CD4-positive, alpha-beta memory T cell (primary cell): ENCODE measurements at places on chromosomes 6 and 20. TPM values are rescaled to one million over a fixed set of nuclear protein-coding genes. Genes with fewer than 3 reads are reported as not detected.
A peak's percentile ranks its signal among the peaks of the same experiment; 100 is the strongest.

- H3K4me1 ChIP-seq, result no peaks in the 10 kb centered on the region
- no peak overlapping the region for H3K27ac ChIP-seq
- no peak overlapping the region for H3K4me3 ChIP-seq
These were observed 68.2 kb upstream of the FUCA2 start for GRCh38 chr6:143579703-143580102.

- no peak overlapping the region for H3K4me3 ChIP-seq
- no peaks in the 10 kb centered on the region for H3K36me3 ChIP-seq
- DNase-seq, result no peak
- H3K27me3 ChIP-seq, result no peaks in the 10 kb centered on the region
- H3K27ac ChIP-seq, result no peak overlapping the region
- H3K4me1 ChIP-seq, result no peaks in the 10 kb centered on the region
These were observed 240.9 kb upstream of the BTBD3 start for GRCh38 chr20:11676630-11677287.

- no peak overlapping the region for H3K4me3 ChIP-seq
- H3K36me3 ChIP-seq, result no peaks in the 10 kb centered on the region
- no peaks in the 10 kb centered on the region for H3K4me1 ChIP-seq
- H3K27me3 ChIP-seq, result no peaks in the 10 kb centered on the region
- DNase-seq, result no peak
These were observed 489.8 kb upstream of the MANEA start for GRCh38 chr6:95087394-95088097.

PRDM13 gene
- not detected for total RNA-seq

GRCh38 chr20:13353261-13353945, 132.3 kb downstream of the ISM1 start:
- no peaks in the 10 kb centered on the region for H3K4me1 ChIP-seq
- H3K4me3 ChIP-seq, result no peak overlapping the region
- H3K36me3 ChIP-seq, result no peaks in the 10 kb centered on the region
- no peaks in the 10 kb centered on the region for H3K27me3 ChIP-seq
- no peak overlapping the region for H3K27ac ChIP-seq
- no peak for DNase-seq

EPHA7 gene
- not detected for total RNA-seq

DNA sequence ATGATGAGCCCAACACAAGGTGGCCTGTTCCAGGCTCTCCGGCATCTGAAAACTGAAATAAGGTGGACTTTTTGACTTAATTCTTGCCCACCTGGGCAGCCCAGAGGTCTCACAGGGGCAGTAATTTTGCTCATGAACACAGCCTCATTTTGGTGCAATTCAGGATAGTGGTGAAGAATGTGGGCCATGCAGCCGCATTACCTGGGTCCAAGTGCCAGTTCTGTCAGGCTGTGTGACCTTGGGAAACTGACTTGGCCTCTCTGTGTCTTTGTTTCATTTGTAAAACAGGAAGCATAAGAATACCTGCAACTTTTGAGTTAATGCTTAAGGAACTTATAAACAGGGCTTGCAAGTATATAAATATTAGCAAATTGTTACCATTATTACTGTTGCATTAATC, 5.6 kb downstream of the PREX1 start:
- peaks cover 85% of the 10 kb centered on the region for H3K4me1 ChIP-seq
- peaks cover 4% of the 10 kb centered on the region for H3K36me3 ChIP-seq
- peak overlapping the region; percentile 53 for H3K4me3 ChIP-seq
- H3K27ac ChIP-seq, result peak overlapping the region; percentile 75
- no peaks in the 10 kb centered on the region for H3K27me3 ChIP-seq

DNA sequence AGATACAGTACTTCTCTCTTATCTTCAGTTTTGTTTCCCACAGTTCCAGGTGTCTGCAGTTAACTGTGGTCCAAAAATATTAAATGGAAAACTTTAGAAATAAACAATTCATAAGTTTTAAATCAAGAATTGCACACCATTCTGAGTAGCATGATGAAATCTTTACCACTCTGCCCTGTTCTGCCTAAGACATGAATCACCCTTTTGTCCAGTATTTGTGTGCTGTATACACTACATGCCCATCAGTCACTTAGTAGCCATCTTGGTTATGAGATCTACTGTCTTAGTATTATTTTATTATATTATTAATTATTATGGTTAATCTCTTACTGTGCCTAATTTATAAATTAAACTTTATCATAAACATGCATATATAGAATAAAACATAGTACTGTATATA, 279.0 kb downstream of the OGFRL1 start:
- H3K4me3 ChIP-seq, result no peak overlapping the region
- H3K36me3 ChIP-seq, result no peaks in the 10 kb centered on the region
- H3K27me3 ChIP-seq, result no peaks in the 10 kb centered on the region
- no peak for DNase-seq
- no peak overlapping the region for H3K27ac ChIP-seq
- no peaks in the 10 kb centered on the region for H3K4me1 ChIP-seq

DNA sequence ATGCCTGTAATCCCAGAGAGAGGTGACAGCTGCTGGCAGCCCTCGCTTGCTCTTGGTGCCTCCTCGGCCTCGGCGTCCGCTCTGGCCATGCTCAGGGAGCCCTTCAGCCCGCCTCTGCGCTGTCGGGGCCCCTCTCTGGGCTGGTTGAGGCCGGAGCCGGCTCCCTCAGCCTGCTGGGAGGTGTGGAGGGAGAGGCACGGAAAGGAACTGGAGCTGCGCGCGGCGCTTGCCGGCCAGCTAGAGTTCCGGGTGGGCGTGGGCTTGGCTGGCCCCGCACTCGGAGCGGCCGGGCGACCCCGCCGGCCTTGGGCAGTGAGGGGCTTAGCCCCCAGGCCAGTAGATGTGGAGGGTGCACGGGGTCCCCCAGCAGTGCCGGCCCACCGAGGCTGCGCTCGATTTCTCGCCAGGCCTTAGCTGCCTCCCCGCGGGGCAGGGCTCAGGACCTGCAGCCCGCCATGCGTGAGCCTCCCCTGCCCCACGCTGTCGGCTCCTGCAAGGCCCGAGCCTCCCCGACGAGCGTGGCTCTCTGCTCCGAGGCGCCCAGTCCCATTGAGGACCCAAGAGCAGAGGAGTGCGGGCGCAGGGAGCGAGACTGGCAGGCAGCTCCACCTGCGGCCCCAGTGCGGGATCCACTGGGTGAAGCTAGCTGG, 34.6 kb downstream of the C6orf52 start:
- H3K36me3 ChIP-seq, result no peaks in the 10 kb centered on the region
- peaks cover 7% of the 10 kb centered on the region for H3K4me1 ChIP-seq
- no peak for DNase-seq
- H3K4me3 ChIP-seq, result no peak overlapping the region
- H3K27me3 ChIP-seq, result peaks cover 2% of the 10 kb centered on the region

DNA sequence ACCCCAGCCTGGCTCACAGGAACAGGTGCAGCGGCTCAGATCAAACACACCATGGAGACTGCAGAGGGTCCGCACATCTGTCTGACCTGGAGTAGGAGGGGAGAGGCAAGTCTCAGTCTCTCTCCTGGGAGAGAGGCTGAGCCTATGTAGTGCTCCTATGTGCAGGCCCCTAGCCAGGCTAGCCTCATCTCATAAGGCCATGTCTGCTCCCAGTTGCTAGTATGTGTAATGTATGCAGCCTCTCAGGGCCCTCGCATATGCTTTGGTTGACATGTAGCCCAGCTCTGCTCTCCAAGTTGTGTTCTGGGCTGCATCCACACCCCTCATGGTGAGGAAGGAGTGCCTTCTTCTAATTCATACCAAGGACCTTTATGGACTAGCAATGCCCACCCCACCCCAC, 11.8 kb downstream of the TNXB start:
- no peaks in the 10 kb centered on the region for H3K4me1 ChIP-seq
- H3K4me3 ChIP-seq, result no peak overlapping the region
- H3K27ac ChIP-seq, result no peak overlapping the region
- DNase-seq, result no peak

GRCh38 chr6:34237722-34238584, 1.3 kb downstream of the HMGA1 start:
- DNase-seq, result peak; percentile 70
- peaks cover 44% of the 10 kb centered on the region for H3K4me1 ChIP-seq
- H3K4me3 ChIP-seq, result peak overlapping the region; percentile 65
- peaks cover 23% of the 10 kb centered on the region for H3K36me3 ChIP-seq
- H3K27me3 ChIP-seq, result no peaks in the 10 kb centered on the region
- peak overlapping the region; percentile 75 for H3K27ac ChIP-seq

- peak; percentile 28 for DNase-seq
- no peaks in the 10 kb centered on the region for H3K4me1 ChIP-seq
- H3K27me3 ChIP-seq, result no peaks in the 10 kb centered on the region
These were observed 13.9 kb upstream of the KLHL31 start for GRCh38 chr6:53679446-53679933.

DNA sequence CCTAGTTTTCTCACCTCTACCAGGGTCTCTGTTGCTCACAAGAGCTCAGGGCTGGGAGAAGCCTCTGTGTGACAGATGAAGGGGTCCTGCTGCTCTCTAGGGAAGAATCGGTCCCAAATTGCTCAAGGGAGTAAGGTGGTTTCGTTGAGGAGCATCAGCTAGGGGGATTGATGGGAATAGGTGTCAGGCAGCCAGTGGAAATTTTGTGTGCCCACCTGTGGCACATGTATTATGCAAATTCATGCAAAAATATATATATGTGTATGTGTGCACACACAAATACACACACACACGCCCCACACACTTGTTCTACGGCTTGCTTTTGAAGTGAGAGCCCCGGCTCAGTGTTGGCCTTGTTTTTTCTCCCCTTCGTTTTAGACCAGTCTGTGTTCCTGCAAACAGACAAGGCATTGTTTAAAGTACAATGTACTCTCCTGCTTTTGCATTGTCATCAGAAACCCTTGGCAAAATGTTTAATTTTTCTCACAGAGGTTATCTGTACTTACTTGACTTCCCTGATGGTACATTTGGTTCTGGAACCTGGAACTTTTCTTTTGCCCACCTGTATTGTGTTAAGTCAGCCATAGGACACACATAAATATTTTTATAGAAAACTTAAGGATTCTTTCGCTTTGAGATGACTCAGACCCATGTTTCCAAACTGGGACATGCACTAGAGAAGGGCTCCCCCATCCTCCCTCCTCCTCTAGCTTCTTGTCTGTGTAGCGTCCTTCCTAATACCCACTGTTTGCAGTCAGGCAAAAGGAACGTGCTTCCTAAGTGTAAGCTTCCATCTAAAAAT, 26.7 kb downstream of the FOXO3 start:
- peaks cover 50% of the 10 kb centered on the region for H3K4me1 ChIP-seq
- no peaks in the 10 kb centered on the region for H3K36me3 ChIP-seq
- no peak overlapping the region for H3K27ac ChIP-seq
- no peak overlapping the region for H3K4me3 ChIP-seq
- H3K27me3 ChIP-seq, result no peaks in the 10 kb centered on the region

DNA sequence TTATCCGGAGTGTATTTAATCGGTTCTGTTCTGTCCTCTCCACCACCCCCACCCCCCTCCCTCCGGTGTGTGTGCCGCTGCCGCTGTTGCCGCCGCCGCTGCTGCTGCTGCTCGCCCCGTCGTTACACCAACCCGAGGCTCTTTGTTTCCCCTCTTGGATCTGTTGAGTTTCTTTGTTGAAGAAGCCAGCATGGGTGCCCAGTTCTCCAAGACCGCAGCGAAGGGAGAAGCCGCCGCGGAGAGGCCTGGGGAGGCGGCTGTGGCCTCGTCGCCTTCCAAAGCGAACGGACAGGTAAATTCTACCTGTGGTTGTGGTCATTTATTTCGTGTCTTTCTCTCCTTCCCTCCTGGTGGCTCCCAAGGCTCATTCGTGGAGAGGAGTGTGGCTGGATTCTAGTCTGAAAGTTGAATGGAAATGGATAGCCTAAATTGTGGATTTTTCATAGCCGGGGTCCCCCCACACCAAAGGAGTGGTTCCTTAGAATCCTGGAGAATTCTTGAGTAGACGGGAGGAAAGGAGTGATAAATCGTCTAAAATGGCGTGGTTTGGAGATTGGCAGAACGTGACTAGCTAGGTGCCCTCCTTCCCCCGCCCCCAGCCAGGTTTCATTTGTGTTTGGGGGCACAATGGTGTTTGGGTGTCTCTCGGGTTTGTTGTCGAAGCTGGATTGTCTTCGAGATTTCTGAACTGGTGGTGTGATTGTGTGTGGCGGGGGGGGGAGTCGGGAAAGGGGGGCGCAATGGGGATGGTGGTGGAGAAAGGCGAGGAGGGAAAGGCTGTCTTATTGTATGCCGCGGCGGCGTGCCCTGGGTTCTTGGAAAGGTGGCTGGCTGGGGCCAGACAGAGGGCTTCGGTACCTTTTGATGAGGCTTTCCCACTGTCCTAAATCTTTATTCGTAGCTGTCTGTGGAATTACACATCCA, 673 bp downstream of the MARCKS start:
- no peaks in the 10 kb centered on the region for H3K36me3 ChIP-seq
- DNase-seq, result peak; percentile 12
- peaks cover 41% of the 10 kb centered on the region for H3K4me1 ChIP-seq
- no peak overlapping the region for H3K27ac ChIP-seq
- peaks cover 47% of the 10 kb centered on the region for H3K27me3 ChIP-seq

DNA sequence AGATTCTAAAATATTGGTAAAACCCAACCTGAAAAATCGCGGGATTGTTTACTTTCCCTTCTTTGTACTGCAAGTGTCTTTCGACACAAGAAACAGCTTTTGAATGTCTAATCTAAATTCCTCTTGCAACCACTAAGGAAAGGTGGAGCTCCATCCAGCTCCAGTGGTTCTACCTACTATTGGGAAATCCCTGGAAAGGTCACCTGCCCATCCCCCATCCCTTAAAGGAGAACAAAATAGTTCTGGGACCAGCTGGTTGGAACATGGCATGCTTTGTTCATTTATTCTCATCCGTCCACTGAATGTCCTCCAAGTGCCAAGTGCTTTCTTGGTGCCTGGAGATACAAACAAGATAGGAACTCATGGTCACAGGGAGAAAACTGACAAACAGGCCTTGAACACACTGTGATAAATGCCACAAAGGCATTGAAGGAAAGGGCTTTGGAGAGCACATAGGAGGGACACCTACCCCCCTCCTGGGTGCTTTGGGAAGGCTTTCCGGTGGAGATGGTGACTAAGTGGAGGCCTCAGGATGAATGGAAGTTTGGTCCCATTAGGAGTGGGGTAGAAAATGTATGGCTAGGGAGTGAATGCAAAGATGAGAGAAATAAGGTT, 2.3 kb upstream of the CITED2 start:
- no peak overlapping the region for H3K27ac ChIP-seq
- no peak for DNase-seq
- no peaks in the 10 kb centered on the region for H3K36me3 ChIP-seq
- H3K4me1 ChIP-seq, result peaks cover 13% of the 10 kb centered on the region
- no peak overlapping the region for H3K4me3 ChIP-seq

DNA sequence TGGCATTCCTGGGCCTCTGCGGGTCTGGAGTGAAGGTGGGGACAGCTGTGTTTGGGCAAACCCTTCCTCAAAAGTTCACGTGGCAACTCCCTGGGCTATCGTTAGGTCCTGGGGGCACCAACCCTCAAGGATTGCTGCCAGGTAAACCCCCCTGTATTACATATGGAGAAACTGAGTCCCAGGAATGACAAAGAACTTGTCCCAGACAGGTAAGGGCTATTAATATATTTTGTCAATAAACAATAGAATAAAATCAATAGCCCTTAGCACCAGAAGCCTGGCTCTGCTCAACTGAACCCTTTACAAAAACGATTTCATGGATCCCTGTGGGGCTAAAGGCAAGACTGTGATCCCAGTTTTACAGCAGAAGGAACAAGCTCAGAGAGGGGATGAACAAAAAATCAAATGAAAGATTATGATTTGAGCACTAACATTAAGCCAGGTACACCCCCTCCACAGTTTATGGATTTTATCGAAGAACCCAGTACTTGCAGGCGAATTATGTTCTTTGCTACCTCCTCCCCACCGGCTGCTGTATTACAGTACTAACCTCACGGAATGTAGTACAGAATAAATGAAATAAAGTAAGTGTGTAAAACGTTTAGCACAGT, 2.7 kb downstream of the ID1 start:
- H3K4me3 ChIP-seq, result no peak overlapping the region
- H3K4me1 ChIP-seq, result peaks cover 30% of the 10 kb centered on the region
- no peak overlapping the region for H3K27ac ChIP-seq
- H3K27me3 ChIP-seq, result peaks cover 5% of the 10 kb centered on the region
- H3K36me3 ChIP-seq, result no peaks in the 10 kb centered on the region
- no peak for DNase-seq

GRCh38 chr6:8738951-8739350, 303.6 kb upstream of the SLC35B3 start:
- no peaks in the 10 kb centered on the region for H3K36me3 ChIP-seq
- no peak overlapping the region for H3K4me3 ChIP-seq
- no peak overlapping the region for H3K27ac ChIP-seq
- no peaks in the 10 kb centered on the region for H3K4me1 ChIP-seq
